ENCODE measurements at places on chromosomes 4 and X.

- DNase-seq = no peak
These were observed 584.4 kb upstream of the AADAT start for GRCh38 chr4:170674176-170674575.

GRCh38 chr4:13559413-13559812 lies 15.1 kb upstream of the NKX3-2 start:
- no peak for DNase-seq

GRCh38 chr4:8010618-8011017 lies 71.0 kb upstream of the AFAP1 start:
- no peak for DNase-seq

DNA sequence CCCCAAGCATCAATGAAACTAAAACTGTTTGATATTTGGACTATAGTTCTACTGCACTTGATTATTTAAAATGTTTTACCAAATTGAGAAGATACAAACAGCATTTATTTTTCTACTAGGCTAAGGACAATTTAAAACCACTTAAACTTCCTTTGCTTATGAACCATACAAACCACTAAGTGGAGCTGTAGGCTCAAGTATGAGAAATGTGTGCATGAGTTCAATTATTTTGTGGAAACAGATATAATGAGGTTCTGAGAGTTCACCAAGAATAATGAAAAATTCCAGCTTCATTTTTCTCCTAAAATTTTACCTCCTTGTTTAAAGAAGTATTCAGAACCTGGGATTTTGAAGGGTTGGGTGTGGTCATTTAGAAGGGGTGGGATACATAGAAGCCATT lies 63.1 kb downstream of the SERPINA7 start:
- no peak for DNase-seq

DNA sequence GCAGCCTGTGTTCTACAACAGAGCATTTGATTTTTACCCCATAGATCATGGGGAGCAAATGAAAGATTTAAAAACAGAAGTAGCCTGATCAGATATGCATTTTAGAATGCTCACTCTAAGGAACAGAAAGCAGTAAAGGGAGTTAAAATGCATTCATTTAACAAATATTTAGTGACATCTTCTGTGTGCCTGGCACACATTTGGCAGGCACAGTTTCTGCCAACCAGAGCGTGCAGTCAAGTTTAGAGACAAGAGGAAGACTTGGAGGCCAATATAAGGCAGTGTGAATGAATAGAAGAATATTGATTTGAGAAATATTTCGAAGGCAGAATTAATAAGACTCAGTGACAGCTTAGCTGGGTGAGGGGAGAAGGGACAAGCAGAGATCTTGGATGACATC lies 210.1 kb downstream of the KDR start:
- no peak for DNase-seq

GRCh38 chr4:91330555-91331137 lies 973.1 kb upstream of the GRID2 start:
- DNase-seq = no peak

DNA sequence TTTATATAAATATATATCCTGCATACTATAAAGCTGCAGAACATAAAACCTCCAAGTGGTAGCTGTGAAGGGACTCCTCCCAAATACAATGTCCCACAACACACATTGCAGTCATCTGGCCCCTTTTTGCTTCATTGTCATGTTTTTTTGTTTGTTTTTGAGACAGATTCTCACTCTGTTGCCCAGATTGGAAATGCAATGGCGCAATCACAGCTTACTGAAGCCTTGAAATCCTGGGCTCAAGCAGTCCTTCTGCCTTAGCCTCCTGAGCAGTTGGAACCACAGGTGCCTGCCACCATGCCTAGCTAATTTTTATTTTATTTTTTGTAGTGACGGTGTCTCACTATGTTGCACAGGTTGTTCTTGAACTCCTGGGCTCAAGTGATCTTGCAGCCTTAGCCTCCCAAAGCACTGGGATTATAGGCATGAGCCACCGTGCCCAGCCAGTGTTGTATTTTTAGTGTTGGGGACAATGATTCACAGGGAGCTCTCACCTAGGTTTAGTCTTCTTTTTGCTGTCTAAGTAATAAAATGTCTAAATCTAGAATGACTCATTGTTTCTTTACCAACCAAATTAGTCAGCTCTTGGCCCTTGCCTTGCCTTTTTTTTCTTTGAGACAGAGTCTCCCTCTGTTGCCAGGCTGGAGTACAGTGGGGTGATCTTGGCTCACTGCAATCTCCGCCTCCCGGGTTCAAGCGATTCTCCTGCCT lies 24.0 kb upstream of the XIAP start:
- DNase-seq = peak; percentile 24

DNA sequence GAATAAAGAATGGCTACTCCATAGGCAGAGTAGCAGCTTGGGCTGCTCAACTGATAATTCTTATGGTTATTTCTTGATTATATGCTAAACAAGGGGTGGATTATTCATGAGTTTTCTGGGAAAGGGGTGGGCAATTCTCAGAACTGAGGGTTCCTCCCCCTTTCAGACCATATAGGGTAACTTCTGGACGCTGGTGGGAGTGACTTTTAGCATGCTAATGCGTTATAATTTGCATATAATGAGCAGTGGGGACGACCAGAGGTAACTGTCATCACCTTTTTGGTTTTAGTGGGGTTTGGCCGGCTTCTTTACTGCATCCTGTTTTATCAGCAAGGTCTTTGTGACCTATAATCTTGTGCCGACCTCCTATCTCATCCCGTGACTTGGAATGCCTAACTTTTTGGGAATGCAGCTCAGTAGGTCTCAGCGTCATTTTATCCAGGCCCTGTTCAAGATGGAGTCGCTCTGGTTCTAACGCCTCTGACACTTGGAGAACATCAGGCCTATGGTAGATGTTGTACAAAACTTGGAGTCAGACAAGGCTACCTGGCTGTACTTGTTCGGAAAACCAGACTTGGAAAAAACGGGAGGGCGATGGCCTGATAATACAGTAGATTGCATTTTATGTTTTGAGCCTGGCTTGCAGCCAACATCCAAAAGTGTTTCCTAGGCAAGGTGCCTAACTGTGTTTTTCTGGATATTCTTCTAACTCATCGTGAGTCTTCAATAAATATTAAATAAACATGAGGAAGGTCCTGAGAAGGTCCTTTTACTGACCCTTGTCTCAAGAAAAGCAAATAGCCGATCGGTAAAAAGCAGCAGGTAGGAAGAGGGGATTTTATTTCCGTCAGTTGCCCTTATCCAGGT lies 1.8 kb upstream of the TMEM164 start:
- DNase-seq = no peak

DNA sequence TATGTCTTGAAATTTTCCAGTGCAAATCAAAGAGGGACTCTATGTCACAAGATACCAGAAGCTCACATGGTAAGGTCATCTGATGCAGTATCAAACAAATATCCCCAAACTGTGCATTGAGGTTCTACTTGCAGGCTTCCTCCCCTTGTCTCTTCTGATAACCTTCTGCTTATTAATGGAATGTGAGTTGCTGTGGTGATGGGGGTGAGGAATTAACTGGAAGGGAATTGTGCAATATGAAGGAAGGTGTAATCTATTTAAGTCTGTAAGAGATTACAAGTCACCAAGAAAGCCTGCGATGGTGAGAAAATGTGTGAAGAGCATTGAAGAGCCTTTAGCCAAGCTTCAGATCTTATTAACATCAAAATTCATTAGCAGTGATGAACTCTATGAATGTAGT lies 15.4 kb upstream of the MAGED1 start:
- no peak for DNase-seq

DNA sequence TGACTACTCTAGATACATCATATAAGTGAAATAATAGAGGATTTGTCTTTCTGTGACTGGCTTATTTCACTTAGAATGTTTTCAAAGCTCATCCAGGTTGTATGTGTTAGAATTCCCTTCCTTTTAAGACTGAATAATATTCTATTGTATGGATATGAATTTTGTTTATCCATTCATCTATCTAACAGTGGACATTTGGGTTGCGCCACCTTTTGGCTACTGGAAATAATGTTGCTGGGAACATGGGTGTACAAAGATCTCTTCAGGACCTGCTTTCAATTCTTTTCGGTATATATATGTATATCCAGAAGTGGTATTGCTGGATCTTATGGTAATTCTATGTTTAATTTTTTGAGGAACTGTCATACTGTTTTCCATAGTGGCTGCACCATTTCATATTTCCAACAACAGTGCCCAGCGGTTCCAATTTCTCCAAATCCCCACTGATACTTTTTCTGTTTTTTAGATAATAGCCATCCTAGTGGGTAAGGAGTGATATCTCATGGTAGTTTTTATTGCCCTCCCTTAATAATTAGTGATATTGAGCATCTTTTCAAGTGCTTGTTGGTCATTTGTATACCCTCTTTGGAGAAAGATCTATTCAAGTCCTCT lies 3.4 kb upstream of the SCD5 start:
- DNase-seq = no peak

DNA sequence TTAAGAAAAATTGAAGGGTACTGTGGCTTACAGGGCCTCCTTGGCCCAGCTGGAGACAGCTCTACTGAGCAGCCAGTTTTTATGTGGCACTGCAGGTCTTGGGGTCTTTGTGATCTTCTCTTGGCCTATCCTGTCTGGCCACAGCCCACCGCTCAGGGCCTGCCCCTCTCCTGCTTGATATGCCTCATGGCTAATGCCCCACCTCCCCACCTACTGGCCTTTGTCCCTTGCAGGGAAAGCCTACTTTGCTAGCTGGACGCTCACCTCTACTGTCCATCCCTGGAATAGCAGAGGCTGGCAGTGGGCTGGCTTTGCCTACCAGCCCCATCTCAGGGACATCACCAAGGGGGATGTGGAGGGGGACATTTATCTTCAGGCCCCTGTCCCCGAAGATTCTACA lies 134.1 kb downstream of the PJA1 start:
- no peak for DNase-seq

DNA sequence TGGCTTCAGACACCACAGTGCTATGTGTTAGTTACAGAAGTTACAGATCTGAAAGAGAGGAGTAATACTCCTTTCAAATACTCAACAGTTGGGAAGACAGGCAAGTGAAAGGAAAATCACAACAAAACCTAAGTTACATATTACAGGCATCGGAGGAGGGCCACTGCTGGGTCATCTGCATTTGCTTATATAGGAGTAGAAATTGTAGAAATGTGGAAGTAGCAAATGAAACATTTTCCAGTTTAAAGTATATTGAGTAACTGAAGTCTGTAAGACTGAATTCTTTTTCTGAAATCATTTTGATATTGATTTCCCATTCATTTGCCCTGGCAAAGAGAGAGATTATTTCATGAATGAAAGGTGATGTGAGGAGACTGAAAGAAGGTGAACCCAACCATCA lies 201.7 kb downstream of the SPRY1 start:
- DNase-seq = no peak

- DNase-seq = no peak
These were observed 84.5 kb downstream of the ACOX3 start for GRCh38 chr4:8355864-8356565.

GRCh38 chrX:120367402-120368109 lies 5.7 kb downstream of the ATP1B4 start:
- DNase-seq = no peak

- DNase-seq = no peak
These were observed 142.2 kb downstream of the SOWAHB start for GRCh38 chr4:76755756-76756155.

DNA sequence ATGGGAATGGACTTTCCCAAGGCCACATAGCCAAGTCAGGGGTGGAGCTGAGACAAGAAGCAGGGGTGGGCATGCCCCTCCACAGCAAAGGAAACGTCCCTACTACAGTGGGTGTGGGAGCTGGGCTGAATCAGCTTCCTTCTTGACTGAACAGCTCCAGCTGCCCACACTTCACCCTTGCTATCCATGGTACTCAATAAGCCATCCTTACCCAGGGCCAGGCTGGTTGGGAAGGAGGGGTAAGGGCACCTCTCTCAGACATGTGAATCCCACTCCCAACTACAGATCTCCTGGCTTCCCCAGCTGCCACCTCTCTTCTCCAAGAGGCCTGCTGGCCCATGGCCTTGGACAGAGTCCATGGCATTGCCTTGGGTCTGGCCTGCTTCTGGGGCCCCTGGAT lies 21.0 kb downstream of the LAS1L start:
- no peak for DNase-seq

DNA sequence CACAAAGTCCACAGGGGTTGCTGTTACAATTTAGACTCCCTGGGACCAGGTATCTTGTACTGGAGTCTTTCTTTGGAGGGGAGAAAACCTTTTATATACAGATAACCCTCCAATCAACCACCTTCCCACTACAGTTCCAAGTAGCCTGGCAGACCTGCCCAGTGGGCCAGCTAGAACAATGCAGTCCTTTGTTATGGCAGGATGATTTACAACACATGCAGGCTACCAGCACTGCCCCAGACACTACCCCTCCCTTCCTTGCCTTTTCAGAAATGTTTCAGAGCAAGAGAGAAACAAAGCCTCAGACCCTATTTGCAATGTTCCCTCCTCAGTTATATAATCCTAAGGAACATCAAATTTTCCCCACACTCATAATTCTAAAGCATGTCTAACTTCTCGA lies 11.1 kb downstream of the RASL11B start:
- DNase-seq = no peak

- DNase-seq = no peak
These were observed 18.7 kb downstream of the MGST2 start for GRCh38 chr4:139684351-139684750.

DNA sequence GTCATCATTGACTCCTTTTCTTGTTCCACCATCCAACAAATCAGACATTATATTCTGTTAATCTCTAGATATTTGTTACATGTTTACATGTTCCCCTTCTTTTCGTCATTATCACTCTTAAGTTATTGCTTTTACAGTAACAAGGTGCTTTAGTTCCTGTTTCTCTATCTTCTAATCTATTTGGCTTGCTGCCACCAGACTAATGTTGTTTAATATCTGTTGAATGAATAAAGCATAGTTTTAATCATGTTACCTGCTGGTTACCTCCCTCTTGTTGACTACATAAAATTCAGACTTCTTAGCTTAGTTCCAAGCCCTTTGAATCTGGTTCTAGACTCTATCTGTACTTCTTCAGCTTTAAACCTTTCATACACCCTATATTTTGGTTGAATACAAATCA lies 129.8 kb upstream of the TRIM2 start:
- no peak for DNase-seq

- no peak for DNase-seq
These were observed 56.0 kb upstream of the TECRL start for GRCh38 chr4:64465263-64465662.

DNA sequence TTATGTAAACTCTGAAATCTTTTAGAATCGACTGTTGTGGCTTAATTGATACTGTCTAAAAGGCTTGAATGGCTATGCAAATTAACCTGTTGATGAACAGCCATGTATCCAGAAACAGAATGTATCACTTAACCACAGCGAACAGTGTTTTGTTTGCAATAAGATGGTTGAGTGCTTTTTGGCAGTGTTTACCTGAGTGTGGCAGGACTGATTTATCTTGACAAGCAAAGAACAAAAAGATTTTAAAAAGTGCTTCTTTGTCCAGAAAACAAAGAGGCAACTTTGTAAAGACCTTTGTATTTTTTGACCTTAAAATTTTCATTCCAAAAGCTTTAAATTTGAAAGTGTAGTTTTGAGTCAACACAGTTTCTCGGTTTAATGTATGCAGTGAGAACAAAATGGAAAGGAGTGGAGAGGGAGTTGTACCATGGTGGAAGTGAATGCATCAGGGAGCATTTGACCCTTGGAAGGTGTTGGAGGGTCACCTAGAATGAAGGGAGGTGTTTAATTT lies 18.0 kb downstream of the ARHGAP10 start:
- DNase-seq = no peak

- no peak for DNase-seq
These were observed 14.7 kb downstream of the TBC1D14 start for GRCh38 chr4:6924361-6924779.

- no peak for DNase-seq
These were observed 8.0 kb downstream of the CTBP1 start for GRCh38 chr4:1240721-1241465.
